ENCODE measurements at places on chromosomes 12 and 14. TPM values are rescaled to one million over a fixed set of nuclear protein-coding genes. Genes with fewer than 3 reads are reported as not detected.

SLC25A47 gene
- total RNA-seq: not detected

FOXN4 gene
- total RNA-seq: not detected

TMEM30B gene
- total RNA-seq: 10.1 TPM

- DNase-seq: no peak
- peaks cover 3% of the 10 kb centered on the region for H3K4me1 ChIP-seq
- H3K4me3 ChIP-seq: no peak overlapping the region
- peaks cover 11% of the 10 kb centered on the region for H3K36me3 ChIP-seq
- no peaks in the 10 kb centered on the region for H3K27me3 ChIP-seq
- H3K27ac ChIP-seq: no peak overlapping the region
Observed at GRCh38 chr14:90993792-90994191, 66.6 kb downstream of the RPS6KA5 start.

- H3K27ac ChIP-seq: no peak overlapping the region
- no peak overlapping the region for H3K4me3 ChIP-seq
- peaks cover 4% of the 10 kb centered on the region for H3K4me1 ChIP-seq
- no peaks in the 10 kb centered on the region for H3K36me3 ChIP-seq
- H3K27me3 ChIP-seq: no peaks in the 10 kb centered on the region
- DNase-seq: no peak
Observed at GRCh38 chr12:71038960-71039359, 118.4 kb upstream of the PTPRR start.

GRCh38 chr12:104844123-104844522, 114.0 kb downstream of the SLC41A2 start:
- no peak for DNase-seq
- no peak overlapping the region for H3K4me3 ChIP-seq
- H3K36me3 ChIP-seq: no peaks in the 10 kb centered on the region
- peaks cover 22% of the 10 kb centered on the region for H3K4me1 ChIP-seq
- H3K27me3 ChIP-seq: peaks cover 5% of the 10 kb centered on the region

DNA sequence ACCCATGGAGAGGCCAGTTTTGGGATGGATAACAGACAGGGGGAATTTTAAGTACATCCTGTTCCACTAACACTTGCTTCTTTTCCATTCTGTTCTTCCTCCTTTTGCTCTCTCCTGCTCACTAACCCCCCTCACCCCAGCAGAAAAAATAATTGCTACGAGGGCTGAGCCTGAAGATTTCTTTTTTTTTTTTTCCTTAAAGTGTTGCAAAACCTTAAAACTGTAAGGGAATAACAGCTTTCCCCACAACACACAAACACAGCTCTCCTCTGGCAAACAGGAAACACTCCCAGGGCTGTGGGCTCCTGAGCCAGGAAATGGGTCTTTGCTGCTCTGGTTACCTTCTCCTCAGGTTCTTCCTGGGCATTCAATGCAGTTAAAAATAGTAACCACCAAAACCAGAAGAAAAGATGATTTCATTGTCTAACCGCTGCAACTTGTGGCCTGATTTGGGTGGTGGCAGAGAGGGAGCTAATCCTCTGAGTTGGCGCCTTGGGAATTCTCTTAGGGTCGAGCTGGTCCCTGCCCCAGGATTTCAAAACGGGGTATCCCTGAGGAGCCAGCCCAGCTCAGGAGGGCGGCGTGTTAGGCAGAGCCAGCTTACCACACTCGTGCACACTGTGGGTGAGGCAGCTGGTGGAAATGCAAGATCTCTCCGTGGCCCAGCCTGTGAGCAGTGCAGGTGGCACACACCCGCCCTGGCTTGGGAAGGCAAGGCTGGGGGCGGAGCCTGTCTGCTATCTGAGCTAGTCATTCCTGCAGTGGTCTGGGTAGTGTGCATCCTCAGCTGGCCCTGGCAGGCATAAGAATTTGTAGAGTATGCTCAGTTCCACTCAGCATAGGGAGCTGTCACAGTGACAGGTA, 17.1 kb upstream of the EMP1 start:
- no peak for DNase-seq
- peak overlapping the region; percentile 13 for H3K4me3 ChIP-seq
- no peaks in the 10 kb centered on the region for H3K36me3 ChIP-seq
- no peaks in the 10 kb centered on the region for H3K27me3 ChIP-seq
- H3K27ac ChIP-seq: peak overlapping the region; percentile 90

GRCh38 chr12:100356644-100357223, at the start of gene SLC17A8:
Gene SLC17A8 (plus strand): TSS chr12:100357074. CDS start chr12:100357392, 318 bp downstream.
- H3K4me1 ChIP-seq: peaks cover 41% of the 10 kb centered on the region
- no peaks in the 10 kb centered on the region for H3K36me3 ChIP-seq
- no peaks in the 10 kb centered on the region for H3K27me3 ChIP-seq
- peak within 1 kb of the TSS; percentile 20 for H3K4me3 ChIP-seq

DNA sequence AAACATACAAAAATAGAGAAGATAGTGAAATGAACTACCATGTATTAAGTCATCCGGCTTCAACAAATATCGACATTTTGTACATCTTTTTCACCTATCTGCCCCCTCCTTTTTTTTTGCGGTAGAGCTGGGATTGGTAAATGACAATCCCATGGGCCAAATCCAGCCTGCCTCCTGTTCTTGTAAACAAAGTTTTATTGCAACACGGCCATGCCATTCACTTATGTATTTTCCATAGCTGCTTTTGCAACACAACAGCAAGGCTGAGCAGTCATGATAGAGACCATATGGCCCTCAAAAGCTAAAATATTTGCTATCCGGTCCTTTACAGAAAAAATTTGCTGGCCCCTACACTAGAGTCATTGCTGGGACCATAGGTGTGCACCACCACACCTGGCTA, 58.1 kb upstream of the PLEKHG3 start:
- DNase-seq: no peak
- peak overlapping the region; percentile 99 for H3K27ac ChIP-seq
- H3K4me1 ChIP-seq: peaks cover 50% of the 10 kb centered on the region
- H3K36me3 ChIP-seq: peaks cover 2% of the 10 kb centered on the region
- no peaks in the 10 kb centered on the region for H3K27me3 ChIP-seq

DNA sequence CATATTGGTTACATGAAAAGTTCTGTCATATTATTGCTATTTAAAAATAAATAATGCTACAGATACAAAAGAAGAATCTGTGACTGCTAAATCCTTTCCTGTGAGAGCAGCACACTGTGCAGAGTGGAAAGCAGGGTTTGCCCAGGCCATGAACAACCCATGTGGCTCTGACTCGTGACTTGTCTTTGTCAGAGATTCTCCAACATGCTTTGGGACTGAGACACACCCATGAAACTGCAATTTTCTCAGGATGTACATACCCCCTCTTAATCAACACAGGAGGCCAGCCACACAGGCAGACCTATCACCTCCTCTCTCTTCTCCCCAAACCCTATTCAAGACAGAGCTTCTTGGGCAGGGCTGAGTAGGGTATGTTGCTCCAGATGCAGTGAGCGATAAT, 96.8 kb upstream of the NTF3 start:
- no peak overlapping the region for H3K27ac ChIP-seq
- H3K4me1 ChIP-seq: no peaks in the 10 kb centered on the region
- peaks cover 1% of the 10 kb centered on the region for H3K27me3 ChIP-seq
- H3K4me3 ChIP-seq: no peak overlapping the region
- no peak for DNase-seq

- H3K4me3 ChIP-seq: no peak overlapping the region
- peaks cover 6% of the 10 kb centered on the region for H3K4me1 ChIP-seq
- no peak for DNase-seq
- peaks cover 48% of the 10 kb centered on the region for H3K36me3 ChIP-seq
Observed at GRCh38 chr14:67332468-67332867, 27.1 kb downstream of the ATP6V1D start.
